ENCODE measurements at places on chromosomes 16 and 17.

DNA sequence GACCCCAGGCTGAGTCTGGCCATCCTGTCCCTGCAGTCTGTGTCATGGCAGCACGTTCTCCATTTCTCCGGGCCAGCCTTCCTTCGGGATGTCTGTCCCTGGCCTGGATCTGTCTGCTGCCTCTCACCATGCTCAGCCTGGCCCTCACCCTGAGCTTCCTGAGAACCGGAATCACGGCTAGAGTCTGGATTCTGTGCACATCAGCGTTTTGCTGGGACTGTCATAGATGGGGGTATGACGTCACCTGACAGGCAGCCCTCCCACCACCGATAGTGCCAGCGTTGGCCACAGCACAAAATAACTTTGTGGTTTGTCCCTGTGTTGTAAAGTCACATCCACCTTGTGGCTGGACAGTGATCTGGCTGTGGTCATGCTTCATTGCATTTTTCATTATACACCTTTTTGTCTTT lies 59.2 kb downstream of the B9D1 start:
- no peak for DNase-seq

- DNase-seq, result no peak
Measured at GRCh38 chr16:24996301-24996700, 18.9 kb downstream of the ARHGAP17 start.

DNA sequence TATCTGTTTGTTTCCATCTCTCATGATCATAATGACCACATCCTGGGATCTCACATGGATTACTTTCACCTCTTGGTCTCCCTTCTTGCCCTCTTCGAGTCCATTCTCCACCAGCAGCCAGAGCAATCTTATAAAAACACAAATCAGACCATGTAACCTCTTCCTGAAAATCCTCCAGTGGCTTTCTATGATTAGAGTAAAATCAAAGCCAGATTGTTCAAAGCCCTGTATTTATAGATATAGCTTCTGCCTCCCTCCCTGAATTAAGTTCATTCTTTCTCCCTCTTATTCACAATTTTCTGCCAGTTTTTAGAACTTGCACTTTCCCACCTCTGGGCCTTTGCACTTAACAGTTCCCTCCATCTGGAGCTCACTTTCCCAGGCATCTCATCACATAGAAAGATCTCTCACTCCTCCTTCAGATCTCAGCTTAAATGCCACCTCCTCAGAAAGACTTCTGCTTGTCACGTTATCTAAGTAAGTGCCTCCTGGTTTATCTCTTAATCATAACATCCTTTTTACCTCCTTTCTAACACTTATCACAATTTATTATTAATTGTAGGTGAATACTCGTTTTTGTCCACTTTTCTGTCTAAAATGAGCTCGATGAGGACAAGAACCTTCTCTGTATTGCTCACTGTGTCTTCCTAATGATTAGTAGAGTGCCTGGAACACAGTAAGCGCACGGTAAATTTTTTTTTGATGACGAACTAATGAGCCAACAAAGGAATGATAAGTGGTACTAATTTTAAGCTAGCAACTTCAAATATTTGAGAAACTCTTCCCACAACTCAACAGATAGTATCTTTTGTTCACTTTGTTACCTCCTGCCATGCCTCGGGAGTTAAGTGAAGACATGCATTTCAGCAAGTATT lies 80.5 kb downstream of the CYB561 start:
- no peak for DNase-seq

- no peak for DNase-seq
Measured at GRCh38 chr16:67202426-67202825, 3.5 kb downstream of the ELMO3 start.

GRCh38 chr16:9054460-9054859 lies 37.0 kb upstream of the HAPSTR1 start:
- DNase-seq, result no peak

- no peak for DNase-seq
Measured at GRCh38 chr17:82596296-82596695, 51.9 kb downstream of the WDR45B start.

DNA sequence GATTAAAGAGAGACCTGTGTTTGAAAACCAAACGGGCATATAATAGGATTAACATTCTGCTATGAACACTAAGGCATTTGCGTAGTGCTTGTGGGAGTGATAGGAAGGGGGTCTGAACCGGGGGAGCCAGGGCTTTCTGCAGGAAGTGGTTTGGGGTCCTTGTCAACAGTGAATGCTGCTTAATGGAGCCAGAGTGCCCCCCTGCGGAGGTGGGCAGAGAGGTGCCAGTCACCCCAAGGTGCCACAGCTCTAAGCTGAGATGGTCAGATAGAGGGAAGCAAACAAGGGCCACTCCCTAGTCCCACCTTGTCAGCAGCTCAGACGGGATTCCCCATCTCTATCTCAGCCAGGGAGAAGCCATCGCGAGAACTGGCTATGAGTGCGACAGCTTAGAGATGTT lies 17.7 kb downstream of the NAA60 start:
- no peak for DNase-seq

DNA sequence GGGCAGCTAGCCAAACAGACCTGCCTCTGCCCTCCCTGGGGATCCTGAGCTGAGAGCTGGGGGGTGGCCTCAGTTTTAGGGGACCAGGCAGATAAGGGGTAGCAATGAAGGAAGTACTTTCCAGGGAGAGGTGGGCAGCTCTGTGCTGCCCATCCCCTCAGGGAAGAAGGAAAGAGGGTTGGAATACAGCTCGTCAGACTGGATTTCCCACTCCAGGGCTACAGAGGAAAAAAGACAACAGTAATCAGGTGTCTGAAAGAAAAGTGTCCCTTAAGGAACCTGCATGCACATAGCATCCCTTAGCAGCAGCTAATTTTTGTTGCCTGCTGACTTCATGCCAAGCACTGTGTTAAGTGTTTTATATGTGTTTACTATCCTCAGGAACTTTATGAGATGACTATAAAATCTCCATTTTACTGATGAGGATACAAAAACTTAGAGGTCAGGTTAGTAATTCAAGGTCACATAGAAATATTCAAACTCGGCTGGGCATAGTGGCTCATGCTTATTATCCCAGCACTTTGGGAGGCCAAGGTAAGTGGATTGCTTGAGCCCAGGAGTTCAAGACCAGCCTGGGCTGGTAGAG lies 3.2 kb upstream of the MRPL58 start:
- DNase-seq, result no peak

DNA sequence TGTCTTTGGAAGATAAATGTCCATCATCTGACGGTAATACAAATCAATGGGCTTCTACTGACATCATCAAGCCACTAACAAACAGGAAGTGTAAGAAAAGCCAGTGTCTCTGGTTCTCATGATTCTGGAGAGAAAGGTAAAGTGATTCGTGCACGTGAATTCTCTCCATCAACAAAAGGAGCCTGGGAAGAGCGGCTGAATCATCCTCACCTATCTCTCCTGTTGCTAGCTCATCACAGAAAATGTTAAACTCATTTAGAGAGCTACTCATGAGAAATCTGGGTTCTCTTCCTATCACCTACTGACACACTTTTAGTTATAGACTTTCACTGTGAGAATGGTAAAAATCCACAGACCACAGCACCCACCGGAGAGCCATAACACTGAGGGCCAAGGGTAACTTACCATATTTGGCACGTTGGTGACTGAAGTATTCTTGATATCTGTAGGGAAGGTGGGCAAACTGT lies 70.3 kb downstream of the CREBBP start:
- no peak for DNase-seq

Data from central memory CD4-positive, alpha-beta T cell (primary cell).